ENCODE measurements at places on chromosomes 4 and X. TPM values are rescaled to one million over a fixed set of nuclear protein-coding genes. Genes with fewer than 3 reads are reported as not detected.

CYLC1 gene
- not detected for polyA plus RNA-seq

GRCh38 chr4:31793907-31794306 lies 1073.7 kb downstream of the PCDH7 start:
- no peak for DNase-seq

- no peak for DNase-seq
These were observed 121.0 kb upstream of the TEX13D start for GRCh38 chrX:124211312-124211942.

SPARCL1 gene
- 8.5 TPM for polyA plus RNA-seq

GRCh38 chrX:134026565-134027311 lies 41.3 kb upstream of the GPC3 start:
- peak; percentile 81 for DNase-seq

DNA sequence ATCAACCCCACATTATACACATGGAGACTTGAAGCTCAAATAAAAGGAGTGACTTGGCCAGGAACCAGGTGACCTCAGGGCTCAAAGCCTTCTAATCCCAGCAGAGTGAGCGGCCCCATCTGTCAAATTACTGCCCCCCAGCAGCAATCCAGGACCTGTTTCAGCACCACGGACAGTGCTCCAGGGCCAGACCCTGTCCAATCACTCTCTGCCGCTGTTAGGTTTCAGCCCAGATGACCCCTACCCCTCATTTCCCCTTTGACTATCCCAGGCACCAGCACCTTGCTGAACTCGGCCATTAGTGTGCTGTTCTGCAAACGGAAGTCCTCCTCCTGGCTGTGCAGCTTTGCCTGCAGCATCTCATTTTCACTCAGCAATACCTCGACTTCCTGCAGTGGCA lies 5.1 kb downstream of the GRIPAP1 start:
- no peak for DNase-seq

DNA sequence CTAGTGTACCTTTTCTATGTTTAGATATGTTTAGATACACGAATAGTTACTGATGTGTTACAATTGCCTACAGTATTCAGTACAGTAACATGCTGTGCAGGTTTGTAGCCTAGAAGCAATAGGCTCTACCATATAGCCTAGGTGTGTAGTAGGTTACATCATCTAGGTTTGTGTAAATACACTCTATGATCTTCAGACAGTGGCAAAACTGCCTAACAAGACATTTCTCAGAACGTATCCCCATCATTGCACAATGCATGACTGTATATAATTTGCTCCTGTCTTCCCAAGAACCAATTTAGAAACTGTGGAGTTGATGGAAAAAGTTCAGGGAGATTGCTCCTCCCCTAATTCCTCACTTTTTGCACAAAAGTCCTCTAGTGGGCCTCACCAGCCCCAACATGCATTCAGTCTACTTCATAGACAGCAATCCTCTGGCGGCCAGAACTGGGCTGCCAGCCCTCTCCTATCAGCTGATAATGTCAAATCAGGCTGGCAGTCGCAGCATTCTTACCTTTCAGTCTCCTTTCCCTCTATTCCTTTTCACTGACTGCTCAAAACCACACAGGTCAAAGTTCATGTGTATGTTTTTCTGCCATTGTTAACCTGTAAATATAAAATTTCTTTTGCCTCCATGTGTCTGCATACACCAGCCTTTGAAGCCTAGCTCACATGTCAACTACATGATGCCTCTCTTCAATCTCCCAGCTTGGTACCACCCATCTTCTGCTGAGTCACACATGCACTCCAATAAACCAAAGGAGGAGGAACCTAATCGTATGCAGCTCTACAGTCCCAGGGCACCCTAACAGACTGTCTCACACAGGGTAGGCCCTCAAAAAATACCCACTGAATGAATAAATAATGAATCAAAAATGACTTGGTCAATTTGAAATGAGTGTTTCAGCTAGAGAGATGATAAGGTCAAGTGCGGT lies 32.0 kb downstream of the BCLAF3 start:
- DNase-seq: no peak

CT55 gene
- 0.17 TPM for polyA plus RNA-seq

GRCh38 chrX:9352243-9352642 lies 112.6 kb upstream of the TBL1X start:
- DNase-seq: no peak

- DNase-seq: no peak
These were observed 635.0 kb upstream of the TENM3 start for GRCh38 chr4:181608181-181608580.

DNA sequence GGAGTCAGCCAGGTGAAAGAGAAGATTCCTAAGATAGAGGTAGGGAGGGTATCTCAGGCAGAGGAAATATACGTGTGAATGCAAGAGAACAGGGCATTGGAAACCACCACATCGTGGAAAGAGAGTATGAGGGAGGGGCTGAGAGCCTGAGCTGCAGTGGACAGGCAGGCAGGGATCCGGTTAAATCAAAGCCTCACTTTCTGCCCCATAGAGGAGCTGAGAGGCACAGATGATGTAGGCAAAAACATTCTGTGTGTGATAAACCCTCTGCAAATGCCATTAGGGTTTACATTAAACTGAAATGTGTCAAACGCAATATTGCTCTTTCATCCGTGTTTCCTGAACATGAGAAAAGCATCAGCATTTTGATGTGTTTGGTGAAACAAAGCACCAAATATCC lies 298.1 kb upstream of the TAPT1 start:
- no peak for DNase-seq

- DNase-seq: no peak
These were observed 333.8 kb upstream of the TENM3 start for GRCh38 chr4:181909368-181909767.

GRCh38 chrX:38768079-38768478 lies 33.2 kb upstream of the MID1IP1 start:
- DNase-seq: no peak

DNA sequence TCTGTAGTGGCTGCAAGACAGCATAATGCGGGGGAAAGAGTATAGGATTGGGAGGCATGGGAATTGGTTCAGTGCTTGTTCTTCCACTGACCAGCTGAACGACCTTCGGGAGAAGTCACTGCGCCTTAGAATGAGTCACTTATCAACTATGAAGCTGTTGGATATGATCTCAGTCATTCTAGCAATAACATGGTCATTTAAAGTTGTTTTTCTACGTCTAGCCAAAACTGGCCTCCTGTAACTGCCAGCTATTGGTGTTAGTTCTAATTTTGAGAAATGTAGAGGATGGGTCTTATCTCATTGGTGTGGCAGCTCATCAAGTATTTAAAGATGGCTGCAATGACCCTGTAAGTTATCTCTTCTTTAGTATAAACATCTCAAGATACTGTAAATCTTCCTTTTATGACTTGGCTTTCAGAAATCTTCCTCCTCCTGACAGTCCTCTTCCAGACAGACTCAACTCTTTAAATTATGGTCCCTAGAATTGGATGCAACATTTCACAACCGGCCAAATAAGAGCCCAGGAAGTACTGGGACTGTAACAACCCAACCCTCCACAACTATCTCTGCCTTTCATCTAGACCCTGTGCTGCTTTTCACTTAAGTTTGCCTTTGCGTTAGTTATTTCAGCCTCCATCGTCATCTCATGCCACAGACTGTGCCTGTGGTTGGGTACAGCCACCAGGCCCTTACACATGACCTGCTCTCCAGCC lies 243.3 kb downstream of the CBR4 start:
- DNase-seq: no peak

- DNase-seq: no peak
These were observed 8.8 kb downstream of the RGS12 start for GRCh38 chr4:3301450-3302172.

GRCh38 chr4:4880492-4880891 lies 21.0 kb downstream of the MSX1 start:
- no peak for DNase-seq

GPR173 gene
- polyA plus RNA-seq: 28.6 TPM

DNA sequence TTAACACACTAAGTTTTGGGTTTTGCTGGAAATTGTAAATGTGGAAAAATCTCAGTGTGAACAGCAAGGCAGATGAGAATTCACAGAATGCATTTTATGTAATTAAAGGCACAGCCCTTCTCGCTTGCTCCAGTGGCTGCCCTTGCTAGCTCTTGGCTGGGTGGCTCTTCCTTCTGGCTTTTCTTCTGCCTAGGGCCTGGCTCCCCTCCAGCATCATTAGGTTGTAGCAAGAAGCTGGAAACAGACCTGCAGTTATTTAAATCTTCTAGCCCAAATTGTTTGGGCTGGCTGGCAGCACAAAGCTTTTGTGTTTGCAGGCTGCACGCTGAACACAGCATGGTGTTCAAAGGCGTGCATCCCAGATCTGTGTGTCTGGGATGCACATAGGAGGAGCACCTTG lies 56.5 kb downstream of the LIMCH1 start:
- DNase-seq: no peak

GRCh38 chr4:2482693-2483092 lies 13.8 kb downstream of the RNF4 start:
- DNase-seq: no peak

- DNase-seq: no peak
These were observed 70.4 kb upstream of the ELOVL6 start for GRCh38 chr4:110268790-110269189.

GRCh38 chr4:121484633-121485032 lies 103.8 kb upstream of the QRFPR start:
- DNase-seq: no peak

HOPX gene
- 14.7 TPM for polyA plus RNA-seq

- no peak for DNase-seq
These were observed 193.7 kb downstream of the RASL11B start for GRCh38 chr4:53055716-53056403.

- DNase-seq: no peak
These were observed 18.0 kb downstream of the PPEF1 start for GRCh38 chrX:18725310-18725943.

DNA sequence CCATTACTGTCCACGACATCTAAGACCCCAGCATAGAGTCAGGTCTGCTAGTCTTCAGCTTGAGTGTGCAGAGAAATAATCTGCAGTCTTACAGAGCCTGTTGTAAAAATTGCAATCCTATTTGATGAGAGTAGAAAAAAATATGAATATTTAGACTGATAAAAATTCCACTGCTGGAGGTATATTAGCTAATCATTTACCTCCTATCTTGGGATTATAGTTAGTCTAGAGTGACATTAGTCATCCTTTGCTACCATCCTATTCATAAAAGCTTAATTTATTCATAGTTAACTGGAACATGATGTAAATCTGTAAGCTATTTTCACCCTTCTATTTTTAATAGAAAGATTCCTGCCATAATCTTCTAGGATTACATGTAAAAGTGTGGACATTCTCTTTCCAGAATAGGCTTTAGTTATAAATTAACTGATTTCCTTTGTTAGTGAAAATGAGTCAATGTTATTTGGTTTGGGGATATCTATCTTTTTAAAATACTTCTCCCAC lies 26.7 kb downstream of the C4orf54 start:
- DNase-seq: no peak

GRCh38 chr4:134089885-134090284 lies 111.7 kb downstream of the PABPC4L start:
- DNase-seq: no peak

DNA sequence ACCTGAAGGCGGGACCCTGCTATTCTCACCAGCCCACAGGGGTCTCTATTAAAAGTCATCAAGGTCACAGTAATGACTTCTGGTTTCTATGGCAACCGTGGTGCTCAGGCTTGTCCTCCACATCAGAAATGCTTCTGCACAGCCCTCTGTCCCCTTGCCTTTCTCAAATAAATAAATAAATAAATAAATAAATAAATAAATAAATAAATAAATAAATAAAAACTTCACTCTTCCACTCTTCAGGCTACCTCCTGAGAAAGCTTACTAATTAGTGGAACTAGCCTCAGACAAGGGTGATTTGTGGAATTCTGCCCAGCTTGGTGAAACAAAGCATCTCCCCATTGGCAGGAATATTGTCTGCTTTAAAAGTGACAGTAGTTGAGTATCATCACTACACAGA lies 5.5 kb upstream of the RAB40A start:
- DNase-seq: no peak

DNA sequence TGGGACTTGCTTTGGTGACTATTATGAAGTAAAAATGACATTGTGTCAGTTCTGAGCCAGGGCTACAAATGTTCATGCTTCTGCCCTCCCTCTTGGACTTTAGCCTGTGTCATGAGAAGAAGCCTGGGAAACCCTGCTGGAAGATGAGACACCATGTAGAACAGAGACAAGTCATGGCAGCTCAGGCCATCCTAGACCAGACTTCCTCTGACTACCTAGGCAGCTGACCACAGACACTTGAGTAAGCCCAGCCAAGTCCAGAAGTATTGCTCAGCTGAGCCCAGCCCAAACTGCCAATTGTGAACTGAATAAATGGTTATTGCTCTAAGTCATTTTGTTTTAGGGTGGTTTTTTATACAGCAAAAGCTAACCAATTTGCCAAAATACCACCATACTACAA lies 467.6 kb upstream of the CNKSR2 start:
- DNase-seq: no peak

DNA sequence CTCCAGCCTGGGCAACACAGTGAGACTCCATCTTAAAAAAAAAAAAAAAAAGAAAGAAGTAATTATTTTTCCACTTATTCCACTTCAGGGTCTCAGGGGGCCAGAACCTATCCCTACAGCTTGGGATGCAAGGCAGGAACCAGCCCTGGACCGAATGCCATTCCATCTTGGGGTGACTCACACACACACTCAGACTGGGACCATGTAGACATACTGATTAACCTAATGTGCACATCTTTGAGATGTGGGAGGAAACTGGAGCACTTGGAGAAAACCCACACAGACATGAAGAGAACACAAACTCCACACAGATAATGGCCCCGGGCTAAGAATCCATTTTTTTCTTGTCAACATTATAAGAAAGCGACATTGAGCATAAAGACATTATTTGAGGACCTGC lies 132.5 kb downstream of the PTTG2 start:
- DNase-seq: no peak

DNA sequence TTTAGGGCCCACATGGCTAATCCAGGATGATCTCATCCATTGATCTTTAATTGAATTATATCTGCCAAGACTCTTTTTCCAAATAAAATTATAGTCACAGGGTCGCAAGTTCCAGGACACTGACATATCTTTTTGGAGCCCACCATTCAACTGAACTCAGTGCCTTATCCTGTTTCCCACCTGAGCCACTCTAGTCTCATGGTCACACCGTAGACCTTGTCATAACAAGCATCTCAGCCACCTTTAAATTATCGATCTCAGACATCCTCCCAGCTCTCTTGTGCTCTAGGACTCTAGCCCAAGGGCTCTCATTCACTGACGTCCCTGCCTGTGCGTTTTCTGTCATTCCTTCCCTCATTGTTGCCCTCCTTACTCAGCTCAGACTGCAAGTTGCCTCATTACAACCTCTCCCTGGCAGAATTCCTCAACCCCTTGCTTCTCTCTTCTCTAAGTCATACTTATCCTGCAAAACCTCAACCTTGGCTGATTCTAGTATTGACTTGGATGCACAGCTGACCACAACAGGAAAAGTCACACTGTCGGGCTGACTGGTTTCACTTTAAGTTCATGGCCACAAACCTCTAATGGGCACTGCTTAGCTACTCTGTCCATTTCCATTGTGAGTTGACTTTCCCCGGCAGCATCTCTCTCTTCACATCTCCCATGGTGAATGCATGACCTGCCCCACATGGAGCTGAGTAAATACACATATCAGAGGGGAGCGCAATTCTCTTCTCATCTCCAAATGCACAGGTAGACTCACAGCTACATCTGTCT lies 91.0 kb upstream of the TRIM2 start:
- DNase-seq: no peak

FAM53A gene
- 2.1 TPM for polyA plus RNA-seq

- no peak for DNase-seq
These were observed 1958.7 kb upstream of the IGFBP7 start for GRCh38 chr4:59068722-59069418.

SMIM10L2A gene
- 10.0 TPM for polyA plus RNA-seq

CSN1S1 gene
- not detected for polyA plus RNA-seq

GRCh38 chrX:74423289-74423998 lies 2.2 kb downstream of the SLC16A2 start:
- DNase-seq: no peak

All from left renal cortex interstitium (tissue), 4 donors.